ENCODE measurements at places on chromosomes 6 and 20.

DNA sequence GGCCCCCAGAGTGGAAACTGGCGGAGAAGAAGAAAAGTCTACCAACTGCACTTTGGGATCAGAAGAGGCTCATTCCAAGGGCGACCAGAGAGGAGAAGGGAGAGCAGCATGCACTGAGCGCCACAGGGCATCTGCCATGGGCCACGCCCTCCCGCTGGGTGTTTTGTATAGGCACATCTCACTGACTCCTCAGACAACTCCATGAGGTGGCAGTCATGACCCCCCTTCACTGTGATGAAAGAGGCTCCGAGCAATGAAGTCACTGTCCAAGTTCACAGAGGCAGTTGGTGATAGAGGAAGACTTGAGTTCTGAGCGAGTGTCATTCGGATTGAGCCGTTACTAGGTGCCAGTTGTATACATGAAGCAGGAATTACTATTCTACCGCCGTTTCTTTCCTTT is 15.4 kb downstream of the BPIFB1 start:
- DNase-seq = no peak

- DNase-seq = no peak
Measured at GRCh38 chr20:10672624-10673127, 1.1 kb downstream of the JAG1 start.

DNA sequence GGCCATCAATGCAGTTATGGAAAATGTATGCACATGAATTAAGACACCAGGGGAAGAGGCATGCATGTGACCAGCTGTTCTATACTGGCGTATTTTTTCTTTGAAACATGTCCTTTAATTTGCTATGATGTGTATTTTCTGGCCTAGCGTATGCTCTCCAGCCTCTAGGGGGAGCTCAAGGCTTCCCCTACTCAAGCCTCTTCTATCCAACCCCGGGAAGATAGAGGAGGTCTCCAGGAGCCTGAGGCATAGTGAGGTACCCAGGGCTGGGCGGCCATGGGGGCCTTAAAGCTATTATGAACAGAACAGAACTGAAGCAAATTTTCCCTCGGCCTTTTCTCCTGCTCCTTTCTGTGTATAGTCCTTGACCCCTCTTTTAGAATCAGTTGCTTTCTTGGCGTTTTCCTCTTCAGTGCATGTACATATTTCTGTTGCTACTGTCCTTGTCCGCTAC is 528.9 kb downstream of the MAFB start:
- peak; percentile 28 for DNase-seq

- DNase-seq = no peak
Measured at GRCh38 chr6:73695619-73696421, at the start of gene CD109. TSS of gene CD109 (plus strand) at chr6:73696203. CDS start at chr6:73696216, 13 bp downstream.

- DNase-seq = no peak
Measured at GRCh38 chr20:37166867-37167266, 12.3 kb upstream of the RPN2 start.

- peak; percentile 81 for DNase-seq
Measured at GRCh38 chr6:92110403-92110802, 1309.0 kb downstream of the EPHA7 start.

DNA sequence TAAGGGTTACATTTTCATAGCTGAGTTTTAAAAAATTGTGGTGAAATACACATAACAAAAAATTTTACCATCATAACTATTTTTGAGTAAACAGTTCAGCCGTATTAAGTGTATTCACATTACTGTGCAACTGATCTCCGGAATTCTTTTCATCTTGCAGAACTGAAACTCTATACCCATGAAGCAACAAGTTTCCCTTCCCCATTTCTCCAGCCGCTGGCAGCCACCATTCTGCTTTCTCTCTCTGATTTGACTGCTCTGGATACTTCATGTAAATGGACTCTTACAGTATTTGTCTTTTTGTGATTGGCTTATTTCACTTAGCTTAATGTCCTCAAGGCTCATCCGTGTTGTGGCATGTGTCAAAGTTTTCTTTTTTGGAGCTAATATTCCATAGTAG is 341.6 kb downstream of the QKI start:
- DNase-seq = no peak

DNA sequence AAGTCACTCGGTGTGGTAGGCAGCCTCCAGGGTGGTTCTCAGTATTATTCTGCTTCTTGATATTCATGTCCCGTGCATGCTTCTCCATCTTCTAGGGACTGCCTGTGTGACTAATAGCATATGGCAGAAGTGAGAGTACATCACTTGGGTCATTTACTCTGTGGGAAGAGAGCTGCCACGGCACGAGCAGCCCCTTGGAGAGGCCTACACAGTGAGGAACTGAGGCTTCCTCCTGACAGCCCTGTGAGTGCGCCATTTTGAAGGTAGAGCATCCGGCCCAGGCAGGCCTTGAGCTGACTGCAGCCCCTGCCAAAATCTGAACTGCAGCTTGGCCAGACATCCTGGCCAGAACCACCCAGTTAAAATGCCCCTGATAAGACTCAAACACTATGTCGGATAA is 17.3 kb upstream of the MCUR1 start:
- no peak for DNase-seq

GRCh38 chr20:56788671-56789610 is 159.8 kb downstream of the TFAP2C start:
- no peak for DNase-seq

- DNase-seq = no peak
Measured at GRCh38 chr6:111794727-111795452, 78.4 kb downstream of the FYN start.

DNA sequence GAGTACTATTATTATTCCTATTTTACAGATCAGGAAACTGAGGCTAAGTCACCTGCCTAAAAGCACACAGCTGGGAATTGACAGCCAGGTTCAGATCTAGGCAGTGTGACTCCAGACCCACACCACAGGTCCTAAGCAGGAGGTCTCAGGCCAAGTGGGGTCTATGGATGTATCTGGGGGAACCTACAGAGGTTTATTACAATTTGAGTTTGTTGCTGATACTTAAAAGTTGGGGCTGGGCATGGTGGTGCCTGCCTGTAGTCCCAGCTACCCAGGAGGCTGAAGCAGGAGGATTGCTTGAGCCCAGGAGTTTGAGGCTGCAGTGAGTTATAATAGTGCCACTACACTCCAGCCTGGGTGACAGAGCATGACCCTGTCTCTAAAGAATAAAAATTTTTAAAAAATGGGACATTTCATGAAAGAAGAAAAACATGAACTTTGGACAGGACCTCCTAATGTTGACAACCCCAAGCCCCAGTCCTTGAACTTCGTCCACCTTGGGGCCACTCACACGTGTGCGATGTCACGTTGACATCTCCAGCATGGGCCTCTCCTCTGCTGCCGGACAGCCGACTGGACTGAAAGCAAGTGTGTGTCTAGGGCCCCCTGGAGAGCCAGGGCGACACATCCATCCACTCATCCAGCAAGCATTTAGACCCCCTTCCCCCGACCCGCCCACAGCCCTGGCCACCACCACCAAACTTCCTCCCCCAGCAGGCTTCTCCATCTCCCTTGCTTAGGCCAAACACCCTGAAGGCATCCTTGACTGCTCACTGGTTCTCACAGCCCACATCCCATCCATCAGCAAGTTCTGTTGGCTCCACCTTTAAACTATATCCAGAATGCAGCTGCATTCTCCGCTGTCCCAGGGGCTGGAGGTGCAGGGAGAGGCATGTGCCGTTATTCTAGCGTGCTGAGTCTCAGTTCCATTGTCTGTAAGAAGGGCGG is 40.0 kb downstream of the NOL4L start:
- DNase-seq = no peak

GRCh38 chr6:168349718-168350210 is 30.2 kb upstream of the DACT2 start:
- DNase-seq = no peak

DNA sequence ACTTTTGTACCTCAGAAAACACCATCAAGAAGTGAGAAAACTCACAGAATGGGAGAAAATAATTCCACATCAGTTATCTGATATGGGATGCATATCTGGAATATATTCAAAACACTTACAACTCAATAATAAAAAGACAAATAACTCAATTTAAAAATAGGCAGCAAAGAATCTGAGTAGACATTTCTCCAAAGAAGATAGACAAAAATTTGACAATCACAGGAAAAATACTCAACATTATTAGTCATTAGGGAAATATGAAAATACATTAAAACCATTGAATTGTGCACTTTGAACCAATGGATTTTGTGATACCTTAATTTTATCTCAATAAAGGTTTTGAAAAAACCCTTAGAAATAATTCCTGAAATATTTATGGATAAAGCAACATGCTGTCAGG is 36.9 kb upstream of the STMND1 start:
- no peak for DNase-seq

DNA sequence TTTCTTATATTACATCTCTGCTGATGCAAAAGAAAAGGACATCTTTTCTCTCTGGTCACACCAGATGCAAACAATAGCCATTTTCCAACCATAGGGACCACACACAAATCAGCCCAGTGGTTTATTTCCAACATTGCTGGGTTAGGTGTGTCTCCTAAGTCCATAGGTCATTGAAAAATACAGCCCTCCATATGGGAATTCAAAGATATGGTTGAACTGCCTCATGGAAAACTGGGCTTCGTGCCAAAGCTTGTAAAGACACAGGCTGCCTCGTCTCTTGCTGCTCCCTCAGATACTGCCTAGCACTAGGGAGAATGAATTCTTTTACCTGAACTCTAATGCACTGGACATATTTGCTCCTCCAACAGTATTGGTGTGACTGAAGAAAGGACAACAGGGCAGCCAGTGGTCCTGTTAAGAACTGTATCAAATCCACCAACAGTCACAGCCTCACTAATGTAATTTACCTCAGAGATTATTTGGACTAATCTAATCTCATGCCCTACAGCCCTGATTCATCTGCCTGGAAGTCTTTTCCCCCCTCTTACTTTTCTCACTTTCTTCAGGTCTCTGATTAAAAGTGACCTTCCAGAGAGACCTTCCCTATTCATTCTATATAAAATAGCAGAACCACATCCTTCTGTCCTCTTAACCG is 48.3 kb upstream of the TBC1D32 start:
- no peak for DNase-seq

DNA sequence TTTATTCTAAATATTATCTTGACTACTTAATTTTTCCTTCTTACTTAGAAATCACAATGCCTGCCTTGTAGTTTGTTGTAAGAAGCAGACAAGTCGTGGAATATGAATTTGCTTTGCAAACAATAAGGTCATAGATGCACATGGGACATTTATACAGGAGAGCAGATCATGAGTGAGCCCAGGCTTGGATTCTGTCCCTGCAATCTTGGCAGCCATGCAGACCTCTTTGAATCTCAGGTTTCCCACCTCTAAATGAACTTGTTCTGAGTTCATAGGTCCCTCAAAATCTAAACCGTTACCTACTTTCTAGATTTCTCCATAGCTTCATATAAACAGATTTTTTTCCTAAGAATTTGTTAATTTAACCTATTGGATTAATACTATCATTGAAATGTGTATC is 19.5 kb downstream of the KIAA0408 start:
- no peak for DNase-seq

DNA sequence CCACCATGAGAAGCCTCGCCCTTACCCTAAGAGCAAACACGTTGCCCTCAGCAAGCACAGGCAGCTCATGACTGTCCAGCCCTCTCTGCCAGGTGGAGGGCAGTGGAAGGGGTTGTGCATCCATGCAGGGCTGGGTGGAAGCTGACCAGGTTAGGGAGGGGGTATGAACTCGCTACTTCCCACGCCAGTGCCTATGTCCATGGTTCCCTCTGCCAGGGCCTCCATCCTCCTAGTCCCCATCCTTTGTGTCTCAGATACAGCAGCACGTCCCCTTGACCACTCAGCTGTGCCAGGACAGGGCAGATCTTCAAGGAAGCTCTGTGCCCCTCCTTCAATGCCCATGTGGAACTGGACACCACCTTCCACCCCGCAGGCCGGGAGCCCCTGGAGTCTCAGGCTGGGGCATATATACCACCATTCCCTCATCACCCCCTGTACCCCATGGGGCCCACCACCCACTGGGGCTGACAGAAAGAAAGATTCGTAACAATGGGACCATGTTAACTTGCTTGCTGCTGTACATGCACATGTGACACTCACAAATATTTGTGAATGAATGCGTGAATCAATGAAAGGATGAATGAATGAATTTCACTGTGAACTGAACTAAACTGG is 90.7 kb downstream of the ANKRD60 start:
- DNase-seq = no peak

- no peak for DNase-seq
Measured at GRCh38 chr6:115203381-115203780, 857.3 kb downstream of the FRK start.

GRCh38 chr6:134835993-134836392 is 113.9 kb downstream of the ALDH8A1 start:
- DNase-seq = no peak

- no peak for DNase-seq
Measured at GRCh38 chr6:84753173-84753572, 11.2 kb downstream of the TBX18 start.

GRCh38 chr6:25006565-25007001 is 70.8 kb upstream of the RIPOR2 start:
- DNase-seq = no peak

DNA sequence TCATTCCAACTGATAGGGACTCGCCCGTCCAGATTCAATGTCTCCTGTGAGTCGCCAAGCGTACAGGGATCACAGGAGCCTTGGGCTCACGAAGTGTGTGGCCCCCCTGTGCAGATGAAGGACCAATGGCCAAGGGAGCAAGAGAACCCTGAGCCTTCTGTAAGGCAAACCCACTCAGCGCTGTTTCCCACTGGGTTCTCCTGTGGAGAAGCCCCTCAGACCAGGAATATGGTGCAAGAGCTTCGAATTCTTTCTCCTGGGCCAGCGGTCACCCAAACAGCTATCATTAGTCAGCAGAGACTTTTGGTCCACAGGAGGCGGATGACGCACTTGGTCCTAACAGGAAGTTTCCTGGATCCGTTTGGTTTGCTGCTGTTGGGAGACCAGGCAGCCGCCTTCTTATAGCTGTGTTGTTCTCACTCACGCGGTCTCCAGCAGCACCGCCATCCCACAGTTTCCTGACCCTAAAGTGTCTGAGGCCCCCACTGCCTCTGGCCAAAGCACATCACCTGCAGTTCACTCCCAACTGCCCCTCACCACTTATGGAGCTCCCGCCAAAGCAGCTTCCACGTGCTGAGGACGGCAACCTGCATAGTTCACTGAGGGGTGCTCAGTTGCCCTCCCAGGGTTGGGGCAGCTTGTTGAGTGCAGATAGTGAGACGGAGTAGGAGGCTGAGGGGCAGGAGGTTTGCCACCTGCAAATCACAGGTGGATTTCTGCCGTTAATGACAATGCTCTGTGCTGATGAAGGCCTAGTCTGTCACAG is 268.6 kb downstream of the ERMARD start:
- no peak for DNase-seq

GRCh38 chr20:19453410-19453809 is 241.0 kb downstream of the SLC24A3 start:
- DNase-seq = no peak
